ENCODE measurements at places on chromosomes 13 and 19.

- peak; percentile 75 for DNase-seq
Observed at GRCh38 chr13:32947411-32948276, 68.6 kb upstream of the KL start.

DNA sequence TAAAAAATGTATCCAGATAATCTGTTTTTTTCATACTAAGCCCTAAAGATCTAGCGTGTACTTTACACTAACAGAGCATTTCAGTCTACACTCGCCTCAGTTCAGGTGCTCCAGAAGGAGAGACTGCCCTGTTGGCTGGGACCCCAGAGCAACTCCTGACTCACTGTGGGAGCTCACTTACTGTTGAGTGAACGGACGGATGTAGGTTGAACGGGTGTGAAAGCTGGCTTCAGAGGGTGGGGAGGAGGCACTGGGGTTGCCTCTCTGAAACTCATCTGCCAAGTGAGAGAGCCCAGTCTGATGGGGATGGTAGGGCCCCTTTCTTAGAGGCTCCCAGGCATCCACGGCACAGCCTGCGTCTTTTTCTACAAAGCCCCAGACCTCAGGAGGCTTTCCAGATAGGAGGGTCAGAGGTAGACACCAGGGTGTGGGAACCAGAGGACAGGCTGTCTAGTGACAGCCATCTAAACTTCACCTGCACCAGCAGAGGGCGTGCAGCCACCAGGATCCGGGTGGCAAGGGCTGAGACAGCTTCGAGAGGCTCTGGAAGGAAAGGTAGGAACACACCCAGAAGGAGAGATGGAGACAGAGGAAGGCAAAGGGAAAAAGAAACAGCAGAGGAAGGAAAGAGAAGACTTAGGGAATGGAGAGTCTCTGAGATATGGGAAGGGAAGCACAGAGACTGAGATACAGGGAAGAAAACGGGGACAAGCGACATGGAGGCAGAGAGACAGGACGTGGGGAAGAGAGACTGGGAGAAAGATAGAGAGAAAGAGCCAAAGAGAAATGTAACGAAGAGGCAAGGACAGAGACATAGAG lies 3.7 kb downstream of the KASH5 start:
- DNase-seq = peak; percentile 85

GRCh38 chr13:105340061-105340606 lies 1195.3 kb downstream of the EFNB2 start:
- no peak for DNase-seq

DNA sequence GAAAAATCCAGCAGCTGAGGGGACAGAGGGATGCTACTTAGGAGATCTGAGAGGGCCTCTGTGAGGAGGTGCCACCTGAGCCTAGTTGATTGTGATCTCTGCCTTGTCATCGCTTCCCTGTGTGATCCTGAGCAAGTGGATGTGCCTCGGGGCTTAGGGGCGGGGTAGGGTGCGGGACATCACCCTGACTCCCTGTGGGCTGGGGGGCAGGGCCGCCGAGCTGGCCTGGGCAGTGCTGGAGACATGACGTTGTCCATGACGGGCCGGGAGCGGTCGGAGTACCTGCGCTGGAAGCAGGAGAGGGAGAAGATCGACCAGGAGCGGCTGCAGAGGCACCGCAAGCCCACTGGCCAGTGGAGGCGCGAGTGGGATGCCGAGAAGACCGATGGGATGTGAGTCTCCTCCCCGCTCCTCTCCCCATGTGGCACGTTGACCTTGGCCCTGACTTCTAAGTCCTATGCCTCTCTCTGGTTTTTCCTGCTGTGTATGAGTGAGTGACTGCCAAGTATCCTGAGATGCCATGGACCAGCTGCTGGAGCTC lies 8.2 kb upstream of the INAFM1 start:
- peak; percentile 12 for DNase-seq

GRCh38 chr19:33293255-33294057 lies 8.9 kb downstream of the CEBPA start:
- DNase-seq = peak; percentile 77

GRCh38 chr19:7119582-7119981 lies 50.1 kb downstream of the ZNF557 start:
- no peak for DNase-seq

DNA sequence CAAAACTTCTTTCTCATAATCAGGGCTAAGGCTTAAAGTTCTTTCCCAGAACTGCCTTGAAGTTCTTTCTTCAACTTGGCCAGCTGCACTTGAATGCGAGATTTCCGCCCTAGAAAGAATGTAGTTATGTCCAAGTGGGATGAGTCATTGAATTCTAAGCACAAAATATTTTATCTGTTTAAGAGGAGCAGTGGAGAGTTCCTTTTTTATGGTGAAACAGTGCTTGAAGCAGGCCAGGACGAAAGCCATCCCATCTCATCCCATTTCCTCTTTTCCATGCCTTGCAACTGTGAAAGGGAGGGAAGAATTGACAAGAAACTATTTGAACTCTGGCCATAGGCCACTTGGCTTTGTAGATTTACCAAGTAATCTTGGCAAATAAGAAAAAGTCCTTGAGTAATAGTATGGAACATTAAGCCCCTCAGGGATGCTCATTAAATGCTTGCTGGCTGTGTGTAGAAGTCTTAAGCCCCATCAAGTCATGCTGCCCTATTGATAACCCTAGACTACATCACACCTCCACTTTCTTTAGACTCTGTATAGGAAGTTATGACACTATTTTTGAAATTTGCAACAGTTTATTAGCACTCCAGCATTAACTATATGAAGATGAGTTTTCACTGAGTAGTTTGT lies 174.5 kb downstream of the KCTD12 start:
- peak; percentile 49 for DNase-seq

DNA sequence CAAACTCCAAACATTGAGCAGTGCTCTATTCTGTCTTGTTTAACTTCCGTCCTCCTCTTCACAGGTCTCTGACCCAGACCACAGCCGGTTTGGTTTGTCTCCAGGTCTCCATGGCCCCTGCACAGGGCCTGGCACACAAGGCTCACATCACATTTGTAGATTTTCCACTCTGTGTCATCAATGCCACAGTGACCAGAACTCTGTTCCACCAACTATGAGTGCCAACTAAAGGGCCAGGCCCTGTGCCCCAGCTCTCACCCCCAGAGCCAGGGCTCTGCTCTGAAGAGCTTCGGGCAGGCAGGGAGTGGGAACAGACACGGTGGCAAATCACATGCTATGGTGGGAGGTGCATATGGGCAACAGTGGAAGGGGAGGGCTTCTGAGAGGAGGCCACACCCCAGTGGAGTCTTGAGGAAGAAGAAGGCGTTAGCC lies 16.0 kb downstream of the SMG9 start:
- no peak for DNase-seq

DNA sequence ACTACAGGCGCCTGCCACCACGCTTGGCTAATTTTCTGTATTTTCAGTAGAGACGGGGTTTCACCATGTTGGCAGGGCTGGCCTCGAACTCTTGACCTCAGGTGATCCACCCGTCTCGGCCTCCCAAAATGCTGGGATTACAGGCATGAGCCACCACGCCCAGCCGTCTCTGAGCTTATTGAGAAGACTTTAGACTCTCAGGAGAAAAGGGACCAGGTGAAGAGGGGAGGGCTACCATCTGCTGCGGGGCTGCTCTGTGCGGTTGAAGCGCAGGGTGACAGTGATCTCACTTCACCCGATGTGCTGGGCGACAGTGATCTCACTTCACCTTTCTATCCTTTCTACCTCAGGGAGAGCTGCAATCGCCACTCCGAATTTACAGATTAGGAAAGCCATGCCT lies 25.3 kb downstream of the PDCD5 start:
- DNase-seq = no peak

- no peak for DNase-seq
Observed at GRCh38 chr19:17281391-17282304, at the start of gene ANKLE1. ANKLE1 (plus strand) TSS chr19:17281901; CDS start chr19:17281921, 20 bp downstream.

DNA sequence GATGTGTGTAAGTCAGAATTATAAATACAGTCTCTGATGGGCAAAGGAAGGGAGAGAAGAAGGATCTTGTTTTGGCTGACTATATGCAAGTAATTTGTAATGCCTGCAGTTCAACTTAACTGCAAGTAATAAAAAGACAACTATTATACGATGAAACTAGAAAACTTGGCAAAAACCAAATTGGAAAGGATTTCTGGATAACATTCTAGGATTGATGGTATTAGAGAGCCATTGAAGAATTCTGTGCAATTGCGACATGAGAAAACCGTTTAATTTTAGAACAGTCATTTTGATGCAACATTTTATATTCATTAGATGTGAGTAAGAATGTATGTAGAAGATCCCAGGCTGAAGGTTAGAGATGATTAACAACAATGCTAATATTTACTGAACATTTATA lies 1334.1 kb downstream of the EFNB2 start:
- DNase-seq = no peak

DNA sequence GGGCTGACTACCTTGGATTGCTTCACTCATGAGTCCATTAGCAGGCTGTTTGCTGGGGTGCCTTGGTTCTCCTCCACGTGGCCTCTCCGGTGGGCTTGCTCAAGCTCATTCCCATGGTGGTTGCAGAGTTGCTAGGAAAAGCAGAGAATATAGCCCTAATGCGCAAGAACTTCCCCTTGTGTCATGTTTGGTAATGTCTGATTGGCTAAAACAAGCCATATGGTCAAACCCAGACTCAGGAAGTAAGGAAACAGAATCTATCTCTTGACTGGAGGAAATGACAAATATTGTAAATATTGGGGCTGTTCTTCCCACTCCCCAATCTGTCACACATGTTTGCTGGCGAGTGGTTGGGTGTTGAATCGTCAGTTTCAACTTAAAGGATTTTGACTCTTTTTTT lies 12.1 kb downstream of the NFILZ start:
- no peak for DNase-seq

GRCh38 chr19:20423381-20424197 lies 142.0 kb downstream of the ZNF737 start:
- DNase-seq = peak; percentile 50

- DNase-seq = peak; percentile 34
Observed at GRCh38 chr19:19278315-19278714, 5.2 kb upstream of the TM6SF2 start.

GRCh38 chr13:74218291-74218690 lies 84.1 kb upstream of the KLF12 start:
- no peak for DNase-seq

DNA sequence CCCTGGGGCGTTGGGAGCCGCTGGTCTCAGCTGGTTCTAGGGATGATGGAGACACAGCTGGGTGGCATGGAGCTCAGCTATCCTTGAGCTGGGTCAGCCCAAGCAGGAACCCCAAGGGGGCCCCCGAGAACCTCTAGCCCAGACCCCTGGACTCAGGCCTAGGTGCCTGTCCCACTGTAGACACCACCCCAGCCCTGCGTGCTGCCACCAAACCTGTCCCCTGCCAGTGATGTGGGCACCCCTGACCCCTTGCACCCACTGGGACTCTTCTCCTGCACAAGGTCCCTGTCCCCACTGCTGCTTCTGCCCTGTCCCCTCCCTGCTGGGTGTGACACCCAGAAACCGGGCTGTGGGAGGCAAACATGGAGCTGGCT lies 26.8 kb downstream of the CEBPA start:
- DNase-seq = no peak

DNA sequence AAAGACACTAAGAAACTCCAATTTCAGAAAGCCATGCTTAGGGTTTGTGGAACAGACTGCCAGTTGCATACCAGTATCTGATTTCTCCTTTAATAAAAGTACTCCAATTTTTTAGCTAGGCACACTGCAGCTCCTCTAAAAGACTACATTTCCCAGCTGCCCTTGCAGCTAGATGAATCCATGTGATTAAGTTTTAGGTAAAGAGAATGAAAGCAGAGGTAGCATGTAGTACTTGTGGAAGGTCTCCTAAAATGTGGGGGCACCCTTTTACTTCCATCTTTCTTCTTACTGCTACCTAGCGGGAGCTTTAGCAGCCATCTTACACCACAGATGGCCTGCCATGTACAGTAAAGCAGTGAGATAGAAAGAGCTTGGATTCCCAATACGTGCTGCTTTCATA lies 33.0 kb upstream of the TSC22D1 start:
- DNase-seq = no peak

GRCh38 chr19:49889687-49890348 lies 6.9 kb downstream of the IL4I1 start:
- DNase-seq = peak; percentile 72

DNA sequence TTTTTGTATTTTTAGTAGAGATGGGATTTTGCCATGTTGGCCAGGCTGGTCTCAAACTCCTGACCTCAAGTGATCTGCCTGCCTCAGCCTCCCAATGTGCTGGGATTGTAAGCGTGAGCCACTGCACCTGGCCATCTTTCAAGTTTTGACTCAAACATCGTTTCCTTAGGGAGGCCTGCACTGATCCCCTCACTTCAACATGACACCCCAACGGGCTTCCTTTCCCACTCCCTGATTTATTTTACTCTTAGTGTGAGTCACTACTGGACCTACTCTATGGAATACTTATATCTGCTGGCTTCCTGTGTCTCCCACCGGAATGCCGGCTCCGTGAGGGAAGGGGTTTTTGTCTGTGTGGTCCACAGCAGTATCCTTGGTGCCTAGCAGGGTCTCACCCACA lies 4.5 kb upstream of the ADAMTS10 start:
- no peak for DNase-seq
